Thymus (tissue), 14 donors: ENCODE measurements at places on chromosomes 7 and 10. TPM values are rescaled to one million over a fixed set of nuclear protein-coding genes. Genes with fewer than 3 reads are reported as not detected.

The SRRM3 gene
- 0.05 TPM for total RNA-seq

The BMPER gene
- total RNA-seq: 1.0 TPM

The THNSL1 gene
- total RNA-seq: 4.1 TPM

The LRRC17 gene
- total RNA-seq: 27.8 TPM

GRCh38 chr10:132458586-132459300 lies 61.7 kb downstream of the PWWP2B start:
- DNase-seq: no peak

DNA sequence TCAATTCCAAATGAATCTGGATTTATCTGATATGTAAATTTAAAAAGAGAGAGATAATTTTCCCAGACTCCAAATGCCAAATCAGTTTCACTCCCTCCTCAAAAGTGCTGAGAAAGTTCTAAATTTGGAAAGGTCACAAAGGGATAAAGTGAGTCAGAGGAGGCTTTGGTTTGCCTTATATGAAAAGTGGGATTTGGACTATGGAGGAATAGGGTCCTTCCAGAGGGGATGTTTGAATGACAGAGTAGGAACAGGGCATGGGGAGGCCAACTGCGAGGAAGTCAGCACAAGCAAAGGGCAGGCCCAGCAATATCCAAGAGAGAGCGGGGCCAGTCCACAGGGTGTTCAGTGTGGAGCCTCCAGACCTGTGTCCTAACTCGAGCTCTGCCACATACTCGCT lies 9.8 kb upstream of the FAS start:
- DNase-seq: no peak

DNA sequence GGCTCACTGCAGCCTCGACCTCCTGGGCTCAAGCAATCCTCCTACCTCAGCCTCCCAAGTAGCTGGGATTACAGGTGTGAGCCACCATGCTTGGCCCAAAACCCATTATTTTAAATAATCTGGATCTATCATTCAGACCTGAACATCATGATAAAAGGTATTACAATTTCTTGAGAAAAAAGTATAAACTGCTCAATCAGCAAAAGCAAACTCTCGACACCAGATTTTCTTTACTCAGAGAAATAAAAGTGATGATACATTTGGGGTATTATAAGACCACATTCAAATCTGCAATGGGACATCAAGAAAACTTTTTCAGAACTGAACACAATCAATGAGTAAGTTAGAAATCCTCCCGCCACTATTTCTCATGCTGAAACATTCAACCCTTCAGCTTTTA lies 41.2 kb downstream of the JMJD1C start:
- DNase-seq: no peak

DNA sequence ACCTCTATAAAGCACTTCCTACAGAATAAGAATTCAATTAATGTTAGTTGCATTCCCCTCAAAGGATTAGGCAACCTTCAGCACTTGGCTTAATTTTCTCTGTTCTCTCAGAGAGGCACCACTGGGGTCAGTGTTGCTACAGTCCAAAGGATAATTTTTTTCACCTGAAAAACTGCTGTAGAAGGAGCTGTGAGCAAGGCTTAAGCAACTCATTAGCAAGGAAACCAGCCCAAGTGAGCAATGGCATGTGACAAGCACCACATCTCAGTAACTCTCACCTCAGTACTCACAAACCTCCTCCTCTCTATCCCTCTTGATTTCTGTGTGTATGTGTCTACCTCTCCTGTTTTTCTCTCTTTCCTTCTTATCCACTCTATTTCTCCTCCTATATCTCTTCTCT lies 55.9 kb downstream of the DGKI start:
- DNase-seq: no peak

DNA sequence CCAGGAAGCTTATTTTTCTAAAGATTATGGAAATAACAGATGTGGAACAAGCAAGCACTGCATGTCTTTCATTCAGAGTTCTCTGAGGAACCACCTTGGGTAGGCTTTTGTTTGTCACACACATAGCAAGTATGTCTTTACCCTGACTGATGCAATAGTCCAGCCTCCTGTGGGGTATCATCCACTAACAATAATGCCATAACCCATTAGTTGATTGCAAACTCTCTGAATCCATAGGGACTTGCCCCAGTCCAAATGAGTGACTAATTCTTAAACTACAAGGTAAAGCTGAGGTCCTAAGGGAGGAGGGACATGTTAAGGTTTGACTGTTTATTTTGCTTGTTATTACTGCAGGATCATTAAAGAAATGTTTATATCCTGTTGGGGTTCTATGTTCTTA lies 151.4 kb upstream of the PRPS1L1 start:
- no peak for DNase-seq

- no peak for DNase-seq
These were observed 243.2 kb downstream of the FRMD4A start for GRCh38 chr10:14087566-14087965.
